ENCODE measurements at places on chromosomes 6 and 20.

DNA sequence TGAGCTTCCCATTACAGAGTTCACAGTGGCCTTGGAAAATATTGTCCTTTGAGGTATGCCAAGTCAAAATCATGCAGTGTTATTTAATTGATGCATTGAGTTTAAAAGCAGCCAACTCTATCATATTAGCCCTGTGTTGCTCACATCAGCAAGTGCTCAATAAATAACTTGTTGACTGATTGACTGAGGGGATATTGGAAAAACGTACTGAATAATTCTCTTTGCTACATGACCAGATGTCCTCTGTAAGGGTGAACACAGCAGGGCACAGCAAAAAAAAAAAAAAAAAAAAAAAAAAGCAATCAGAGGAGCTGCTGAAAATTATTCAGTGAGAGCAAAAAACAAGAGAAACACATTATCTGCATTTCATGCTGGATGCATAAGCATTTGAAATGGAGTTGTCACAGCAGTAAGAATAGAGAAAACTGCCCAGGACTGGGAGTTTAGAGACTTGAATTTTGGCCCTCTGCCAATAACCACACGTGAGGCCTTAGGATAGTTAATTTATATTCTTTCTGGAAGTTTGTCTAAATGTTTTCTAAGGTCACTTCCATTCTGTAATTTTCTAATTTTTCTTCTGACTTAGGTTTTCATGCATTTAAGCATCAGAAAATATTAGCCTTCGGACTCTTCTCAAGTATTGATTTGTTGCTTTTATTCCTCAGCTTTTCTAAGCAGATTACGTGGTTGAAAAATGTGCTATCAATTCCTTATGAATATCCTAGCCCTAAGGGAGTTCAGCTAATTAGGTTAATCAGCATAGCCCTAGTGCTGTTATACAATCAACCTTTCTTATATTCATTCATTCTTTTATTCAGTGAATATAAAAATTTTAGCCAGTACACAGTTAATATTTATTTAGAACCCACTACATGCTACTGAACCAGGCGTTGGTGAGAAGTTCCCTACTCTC is 246.8 kb upstream of the STXBP5 start:
- no peak for DNase-seq

- DNase-seq = no peak
Observed at GRCh38 chr6:129651291-129651691, 58.7 kb downstream of the ARHGAP18 start.

- no peak for DNase-seq
Observed at GRCh38 chr6:169638915-169639314, 62.9 kb downstream of the WDR27 start.

- DNase-seq = no peak
Observed at GRCh38 chr6:142356201-142356883, 54.5 kb downstream of the ADGRG6 start.

- no peak for DNase-seq
Observed at GRCh38 chr20:32898729-32899128, 40.0 kb downstream of the EFCAB8 start.

- DNase-seq = no peak
Observed at GRCh38 chr6:52877168-52877567, 32.3 kb downstream of the GSTA3 start.

DNA sequence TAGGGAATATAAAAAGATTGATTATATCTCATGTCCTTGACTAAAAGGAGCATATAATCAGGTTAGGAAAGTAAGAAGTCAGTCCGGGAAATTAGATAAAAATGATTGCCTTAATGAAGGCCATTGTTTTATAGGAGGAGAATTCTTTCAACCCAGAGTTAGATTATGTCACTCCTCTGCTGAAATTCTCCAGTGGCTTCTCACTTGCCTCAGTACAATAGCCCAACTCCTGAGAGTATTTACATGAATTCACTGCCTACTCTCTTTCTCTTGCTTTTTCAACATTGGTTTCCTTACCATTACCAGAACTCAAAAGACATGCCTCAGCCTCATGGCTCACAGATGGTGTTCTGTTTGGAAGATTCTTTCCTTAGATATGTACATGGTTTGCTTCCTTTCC is 114.9 kb downstream of the EPHA7 start:
- DNase-seq = no peak

- no peak for DNase-seq
Observed at GRCh38 chr6:135025775-135026174, 28.8 kb downstream of the HBS1L start.

- DNase-seq = no peak
Observed at GRCh38 chr6:43129434-43130194, 41.5 kb upstream of the SRF start.

DNA sequence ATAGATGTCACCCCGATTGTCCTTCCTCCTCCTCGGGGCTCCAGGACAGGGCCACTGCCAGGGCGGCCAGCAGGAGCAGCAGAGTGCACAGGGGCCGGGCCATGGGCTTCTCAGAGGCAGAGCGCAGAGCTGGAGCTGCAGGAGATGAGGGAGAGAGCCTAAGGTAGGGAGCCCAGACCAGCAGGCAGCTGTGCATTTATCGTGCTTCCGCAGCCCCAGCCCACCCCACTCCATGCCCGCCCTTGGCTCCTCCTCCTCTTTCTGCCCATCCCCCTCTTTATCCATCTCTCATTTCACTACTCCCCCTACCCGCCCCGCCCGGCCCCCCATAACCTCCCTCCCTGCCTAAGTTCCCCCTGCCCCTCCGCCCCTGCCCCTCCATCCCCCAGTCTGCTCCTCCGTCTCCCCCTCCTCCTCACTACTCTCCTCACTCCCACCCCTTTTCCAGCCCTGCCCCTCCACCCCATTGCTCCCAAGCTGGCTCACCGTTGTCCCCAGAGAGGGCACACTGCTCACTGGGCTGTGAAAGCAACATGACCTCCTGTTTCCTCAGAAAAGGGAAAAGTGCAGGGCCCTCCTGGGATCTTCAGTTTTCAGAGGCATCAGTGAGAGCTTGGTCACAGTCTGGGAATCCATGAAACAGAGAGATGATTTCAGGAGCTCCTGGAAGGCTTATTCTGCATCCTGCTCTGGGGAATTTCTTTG is 25.5 kb upstream of the CST1 start:
- DNase-seq = no peak

GRCh38 chr6:75751443-75751842 is 2.4 kb downstream of the MYO6 start:
- no peak for DNase-seq

DNA sequence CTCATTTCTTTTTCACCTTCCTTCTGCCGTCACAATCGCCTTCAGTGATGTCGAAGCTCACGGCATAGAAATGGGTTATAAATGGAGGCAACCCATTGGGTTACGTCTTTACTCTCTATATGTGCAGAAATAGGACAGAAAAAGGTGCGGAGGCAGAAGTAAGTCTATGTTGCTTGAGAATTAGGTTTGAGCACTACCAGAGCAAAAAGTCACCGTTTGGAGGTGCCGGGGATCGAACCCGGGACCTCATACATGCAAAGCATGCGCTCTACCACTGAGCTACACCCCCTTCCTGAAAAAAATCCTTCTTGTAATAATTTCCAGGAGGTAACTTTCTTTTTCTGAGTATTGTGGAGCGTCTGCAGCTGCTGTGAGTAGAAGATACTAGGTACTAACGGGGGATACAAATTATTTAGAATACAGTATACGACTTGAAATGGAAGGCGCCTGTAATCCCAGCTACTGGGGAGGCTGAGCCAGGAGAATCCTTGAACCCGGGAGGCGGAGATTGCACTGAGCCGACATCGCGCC is 134.2 kb downstream of the TRIM27 start:
- DNase-seq = peak; percentile 36

- DNase-seq = no peak
Observed at GRCh38 chr6:38703949-38704590, 1.1 kb upstream of the GLO1 start.

GRCh38 chr20:39698752-39699151 is 736.6 kb downstream of the DHX35 start:
- DNase-seq = no peak

- DNase-seq = no peak
Observed at GRCh38 chr20:58194175-58194791, 34.2 kb downstream of the ANKRD60 start.
